Right atrium auricular region (tissue), 2 donors: ENCODE measurements at places on chromosomes 1 and 21.

GRCh38 chr1:43348809-43349593 is 9.8 kb upstream of the CDC20 start:
- H3K27me3 ChIP-seq = no peaks in the 10 kb centered on the region
- DNase-seq = peak; percentile 78
- H3K4me1 ChIP-seq = peaks cover 45% of the 10 kb centered on the region
- H3K4me3 ChIP-seq = peak overlapping the region; percentile 54
- no peaks in the 10 kb centered on the region for H3K36me3 ChIP-seq
- H3K27ac ChIP-seq = peak overlapping the region; percentile 91

GRCh38 chr1:86169625-86170024 is 13.1 kb upstream of the COL24A1 start:
- H3K36me3 ChIP-seq = no peaks in the 10 kb centered on the region
- DNase-seq = no peak
- H3K27me3 ChIP-seq = no peaks in the 10 kb centered on the region
- no peaks in the 10 kb centered on the region for H3K4me1 ChIP-seq
- no peak overlapping the region for H3K27ac ChIP-seq
- no peak overlapping the region for H3K4me3 ChIP-seq

DNA sequence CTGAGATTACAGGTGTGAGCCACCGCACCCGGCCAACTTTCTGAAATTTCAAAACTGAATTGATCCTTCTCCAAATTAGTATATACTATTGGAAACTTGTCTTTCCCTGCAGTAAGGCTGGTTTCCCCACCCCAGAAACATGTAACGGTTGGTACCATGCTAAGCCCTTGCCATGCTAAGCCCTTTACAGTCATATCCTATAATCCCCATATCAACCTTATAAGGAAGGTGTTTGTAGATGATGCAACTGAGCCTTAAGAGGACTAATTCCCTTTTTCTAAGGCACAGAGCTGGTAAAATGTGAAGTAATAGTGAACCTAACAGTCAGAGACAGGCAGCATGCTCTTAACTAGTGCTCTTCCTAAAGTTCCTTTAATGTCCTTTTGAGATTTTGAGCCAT is 413.7 kb downstream of the DISC1 start:
- H3K27ac ChIP-seq = no peak overlapping the region
- no peaks in the 10 kb centered on the region for H3K4me1 ChIP-seq
- H3K36me3 ChIP-seq = no peaks in the 10 kb centered on the region
- DNase-seq = no peak
- H3K27me3 ChIP-seq = no peaks in the 10 kb centered on the region
- no peak overlapping the region for H3K4me3 ChIP-seq

DNA sequence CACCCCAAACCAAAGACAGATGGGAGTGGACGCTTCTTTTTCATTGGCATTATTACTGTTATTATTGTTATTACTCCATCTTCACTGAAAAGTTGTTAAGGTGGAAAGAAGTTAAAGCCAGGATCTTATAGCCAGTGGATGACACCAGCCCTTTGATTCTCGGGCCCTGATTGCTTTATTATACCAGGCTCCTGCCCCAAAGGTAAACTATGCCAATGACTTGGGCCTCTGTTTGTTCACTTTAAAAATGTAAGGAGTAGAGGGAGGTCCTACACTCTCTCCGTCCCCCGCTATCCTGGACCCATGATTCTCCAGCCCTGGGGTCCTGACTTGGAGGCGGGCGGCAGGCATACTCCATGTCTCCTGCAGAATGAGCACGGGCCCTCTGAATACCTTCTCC is 106.8 kb downstream of the TOMM20 start:
- H3K4me1 ChIP-seq = no peaks in the 10 kb centered on the region
- no peak overlapping the region for H3K27ac ChIP-seq

DNA sequence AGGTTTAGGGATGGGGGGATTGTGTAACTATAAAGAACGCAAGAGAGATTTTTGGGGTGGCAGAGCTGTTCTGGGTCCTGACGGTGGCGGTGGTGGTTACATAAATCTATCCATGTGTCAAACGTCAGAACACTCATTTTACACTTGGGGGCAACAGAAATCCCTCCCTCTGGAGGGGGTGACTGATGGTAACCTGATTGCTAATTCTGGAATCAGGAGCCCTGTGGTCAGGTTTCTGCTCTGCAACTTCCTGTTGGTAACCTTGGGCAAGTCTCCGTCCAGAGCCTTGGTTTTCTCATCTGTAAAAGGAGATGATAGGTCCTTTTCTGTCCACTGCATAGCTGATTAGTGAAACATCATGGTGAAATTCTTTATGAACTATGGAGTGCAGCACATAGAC is 40.9 kb downstream of the ALPL start:
- H3K27me3 ChIP-seq = no peaks in the 10 kb centered on the region
- H3K4me1 ChIP-seq = no peaks in the 10 kb centered on the region
- no peak for DNase-seq
- H3K36me3 ChIP-seq = no peaks in the 10 kb centered on the region
- no peak overlapping the region for H3K27ac ChIP-seq
- H3K4me3 ChIP-seq = no peak overlapping the region

DNA sequence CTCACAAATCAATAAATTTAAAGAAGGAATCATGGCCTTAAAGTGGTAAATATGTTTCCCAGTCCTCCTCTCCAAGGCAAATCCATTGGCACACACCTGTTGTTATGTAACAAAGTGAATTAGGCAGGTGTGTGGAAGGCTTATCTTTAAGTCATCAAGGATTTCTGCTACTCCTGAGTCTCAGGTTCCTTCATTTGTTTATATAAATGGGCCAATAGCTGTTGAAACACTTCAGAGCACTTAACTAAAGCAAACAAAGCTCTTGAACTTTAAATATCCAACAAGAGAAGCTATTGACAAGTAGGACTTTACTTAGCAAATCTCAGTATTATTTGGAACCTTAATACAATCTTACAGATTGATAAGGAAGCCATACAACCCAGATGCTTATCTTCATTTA is 99.3 kb upstream of the ESRRG start:
- H3K27me3 ChIP-seq = no peaks in the 10 kb centered on the region
- DNase-seq = no peak
- H3K27ac ChIP-seq = no peak overlapping the region
- H3K4me1 ChIP-seq = no peaks in the 10 kb centered on the region
- H3K4me3 ChIP-seq = no peak overlapping the region

DNA sequence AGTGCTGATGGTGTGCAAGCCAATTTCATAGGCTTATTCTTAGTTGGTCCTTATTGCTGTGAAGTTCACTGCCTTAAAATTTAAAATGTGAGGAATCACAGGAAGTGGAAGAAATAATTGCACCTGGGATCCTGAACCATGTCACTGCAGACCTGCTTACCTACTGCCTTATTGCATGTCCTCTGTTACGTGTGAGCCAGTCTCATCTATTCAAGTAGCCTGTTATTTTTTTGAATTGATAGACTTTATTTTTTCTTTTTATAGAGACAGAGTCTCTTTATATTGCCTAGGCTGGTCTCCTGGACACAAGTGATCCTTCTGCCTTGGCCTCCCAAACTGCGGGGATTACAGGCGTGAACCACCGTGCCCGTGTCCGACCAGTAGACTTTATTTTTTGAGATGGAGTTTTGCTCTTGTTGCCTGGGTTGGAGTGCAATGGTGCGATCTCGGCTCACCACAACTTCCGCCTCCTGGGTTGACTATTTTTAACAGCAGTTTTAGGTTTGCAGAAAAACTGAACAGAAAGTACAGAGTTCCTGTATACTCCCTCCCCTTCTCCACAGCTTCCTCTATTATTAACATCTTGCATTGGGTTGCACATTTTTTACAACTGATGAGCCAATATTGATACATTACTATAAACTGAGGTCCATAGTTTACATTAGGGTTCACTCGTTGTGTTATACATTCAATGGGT is 14.0 kb upstream of the DISC1 start:
- H3K27ac ChIP-seq = no peak overlapping the region
- H3K4me3 ChIP-seq = no peak overlapping the region
- H3K27me3 ChIP-seq = no peaks in the 10 kb centered on the region
- no peaks in the 10 kb centered on the region for H3K36me3 ChIP-seq
- no peak for DNase-seq

GRCh38 chr1:209609791-209610630 is 26.5 kb downstream of the CAMK1G start:
- no peaks in the 10 kb centered on the region for H3K4me1 ChIP-seq
- H3K27me3 ChIP-seq = no peaks in the 10 kb centered on the region
- no peak overlapping the region for H3K4me3 ChIP-seq
- no peak for DNase-seq
- H3K36me3 ChIP-seq = no peaks in the 10 kb centered on the region
